Peyer's patch (tissue), 4 donors: ENCODE measurements at places on chromosomes 5 and 9.

DNA sequence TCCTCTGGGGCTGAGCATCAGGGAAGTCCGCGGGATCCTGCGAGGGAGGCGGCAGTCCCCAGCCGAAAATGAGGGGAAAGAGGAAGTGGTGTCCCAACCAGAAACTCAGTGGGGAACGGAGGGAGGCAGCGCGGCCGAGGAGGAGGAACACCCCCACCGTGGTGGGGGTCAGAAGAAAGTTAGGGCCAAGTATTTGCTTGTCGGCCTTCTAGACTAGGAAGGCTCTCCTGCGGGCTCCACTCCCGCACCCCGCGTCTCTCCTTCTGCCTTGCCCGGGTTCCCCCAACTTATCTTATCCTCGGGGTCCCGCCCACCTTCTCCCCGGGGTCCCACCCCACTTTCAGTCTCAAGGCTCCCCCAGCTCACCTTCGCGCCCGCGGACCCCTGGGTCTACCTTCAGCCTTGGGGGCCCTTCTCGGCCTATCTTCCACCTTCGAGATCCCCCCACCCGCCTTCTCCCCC lies 557 bp upstream of the PHF2 start:
- peak overlapping the region; percentile 78 for H3K4me3 ChIP-seq
- no peaks in the 10 kb centered on the region for H3K36me3 ChIP-seq
- peak overlapping the region; percentile 89 for H3K27ac ChIP-seq
- peak; percentile 73 for DNase-seq
- no peaks in the 10 kb centered on the region for H3K27me3 ChIP-seq

GRCh38 chr9:134994926-134995791 lies 77.4 kb upstream of the FCN1 start:
- no peak overlapping the region for H3K4me3 ChIP-seq
- no peak for DNase-seq
- H3K4me1 ChIP-seq, result no peaks in the 10 kb centered on the region
- no peaks in the 10 kb centered on the region for H3K27me3 ChIP-seq
- no peaks in the 10 kb centered on the region for H3K36me3 ChIP-seq

GRCh38 chr9:23447166-23447565 lies 378.9 kb downstream of the ELAVL2 start:
- H3K27me3 ChIP-seq, result no peaks in the 10 kb centered on the region
- H3K4me3 ChIP-seq, result no peak overlapping the region
- no peaks in the 10 kb centered on the region for H3K4me1 ChIP-seq
- no peak overlapping the region for H3K27ac ChIP-seq
- H3K36me3 ChIP-seq, result no peaks in the 10 kb centered on the region

DNA sequence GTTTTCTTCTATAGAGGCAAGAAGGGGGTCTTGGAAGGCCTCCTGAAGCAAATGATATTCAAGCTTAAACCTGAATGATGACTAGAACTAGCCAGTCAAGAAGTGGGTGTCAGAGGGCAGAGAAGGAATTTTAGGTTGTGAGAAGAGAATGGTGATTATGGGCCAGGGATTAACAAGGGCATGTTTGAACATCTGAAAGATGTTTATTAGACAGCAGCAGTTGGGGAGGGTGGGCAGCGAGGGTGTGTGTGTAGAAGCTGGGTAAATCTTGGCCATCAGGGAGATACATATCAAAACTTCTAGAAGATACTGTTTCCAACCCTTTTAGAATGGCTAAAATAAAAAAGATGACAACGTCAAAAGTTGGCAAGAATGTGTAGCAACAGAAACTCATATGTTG lies 54.5 kb downstream of the MAN2A1 start:
- no peaks in the 10 kb centered on the region for H3K36me3 ChIP-seq
- no peak overlapping the region for H3K27ac ChIP-seq
- DNase-seq, result no peak
- H3K4me1 ChIP-seq, result no peaks in the 10 kb centered on the region

- no peak overlapping the region for H3K27ac ChIP-seq
- H3K27me3 ChIP-seq, result no peaks in the 10 kb centered on the region
- DNase-seq, result no peak
- H3K36me3 ChIP-seq, result peaks cover 12% of the 10 kb centered on the region
Measured at GRCh38 chr9:137237759-137238726, 3.0 kb upstream of the TUBB4B start.

GRCh38 chr5:83723031-83723430 lies 2.4 kb upstream of the HAPLN1 start:
- H3K27ac ChIP-seq, result no peak overlapping the region
- H3K36me3 ChIP-seq, result no peaks in the 10 kb centered on the region
- H3K27me3 ChIP-seq, result no peaks in the 10 kb centered on the region

- no peak overlapping the region for H3K4me3 ChIP-seq
- H3K36me3 ChIP-seq, result no peaks in the 10 kb centered on the region
- no peak overlapping the region for H3K27ac ChIP-seq
- H3K4me1 ChIP-seq, result no peaks in the 10 kb centered on the region
- no peak for DNase-seq
- no peaks in the 10 kb centered on the region for H3K27me3 ChIP-seq
Measured at GRCh38 chr9:95197692-95198271, 119.7 kb downstream of the FANCC start.

- H3K4me3 ChIP-seq, result no peak overlapping the region
- no peak overlapping the region for H3K27ac ChIP-seq
- H3K36me3 ChIP-seq, result no peaks in the 10 kb centered on the region
- no peaks in the 10 kb centered on the region for H3K27me3 ChIP-seq
- DNase-seq, result no peak
Measured at GRCh38 chr5:173826086-173826427, 62.1 kb upstream of the CPEB4 start.

- no peaks in the 10 kb centered on the region for H3K4me1 ChIP-seq
- no peaks in the 10 kb centered on the region for H3K27me3 ChIP-seq
- H3K36me3 ChIP-seq, result no peaks in the 10 kb centered on the region
- no peak for DNase-seq
- no peak overlapping the region for H3K4me3 ChIP-seq
- H3K27ac ChIP-seq, result no peak overlapping the region
Measured at GRCh38 chr5:135602882-135603721, 24.3 kb upstream of the CXCL14 start.

GRCh38 chr5:1468247-1468612 lies 23.0 kb upstream of the SLC6A3 start:
- peak; percentile 58 for DNase-seq
- no peaks in the 10 kb centered on the region for H3K27me3 ChIP-seq
- H3K36me3 ChIP-seq, result no peaks in the 10 kb centered on the region

- no peak overlapping the region for H3K4me3 ChIP-seq
- no peak overlapping the region for H3K27ac ChIP-seq
- H3K27me3 ChIP-seq, result no peaks in the 10 kb centered on the region
- peak; percentile 18 for DNase-seq
- no peaks in the 10 kb centered on the region for H3K36me3 ChIP-seq
Measured at GRCh38 chr9:31210978-31211570, 1173.4 kb upstream of the ACO1 start.

GRCh38 chr9:87556039-87556438 lies 58.4 kb downstream of the DAPK1 start:
- H3K27me3 ChIP-seq, result no peaks in the 10 kb centered on the region
- no peaks in the 10 kb centered on the region for H3K4me1 ChIP-seq
- no peak overlapping the region for H3K4me3 ChIP-seq

DNA sequence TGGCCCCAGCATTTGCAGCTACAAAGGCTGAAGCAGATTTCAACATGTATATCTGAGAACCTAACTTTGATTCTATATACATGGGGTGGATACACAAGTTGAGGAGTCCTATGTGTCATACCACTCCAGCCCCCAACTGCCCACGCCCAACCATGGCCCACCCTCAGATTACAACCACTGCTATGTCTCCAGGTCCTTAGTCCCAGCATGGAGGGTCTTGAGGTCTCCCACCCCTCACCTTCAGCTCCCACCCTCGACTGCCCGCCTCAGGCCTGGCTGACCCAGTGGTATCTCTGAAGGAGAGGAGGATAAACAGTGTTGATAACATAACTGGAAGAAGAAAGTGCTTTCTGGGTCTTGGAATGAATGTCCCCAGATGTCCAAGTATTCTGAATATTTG lies 8.2 kb downstream of the SOWAHA start:
- H3K4me3 ChIP-seq, result no peak overlapping the region
- no peak for DNase-seq
- no peaks in the 10 kb centered on the region for H3K4me1 ChIP-seq
- peaks cover 22% of the 10 kb centered on the region for H3K36me3 ChIP-seq

DNA sequence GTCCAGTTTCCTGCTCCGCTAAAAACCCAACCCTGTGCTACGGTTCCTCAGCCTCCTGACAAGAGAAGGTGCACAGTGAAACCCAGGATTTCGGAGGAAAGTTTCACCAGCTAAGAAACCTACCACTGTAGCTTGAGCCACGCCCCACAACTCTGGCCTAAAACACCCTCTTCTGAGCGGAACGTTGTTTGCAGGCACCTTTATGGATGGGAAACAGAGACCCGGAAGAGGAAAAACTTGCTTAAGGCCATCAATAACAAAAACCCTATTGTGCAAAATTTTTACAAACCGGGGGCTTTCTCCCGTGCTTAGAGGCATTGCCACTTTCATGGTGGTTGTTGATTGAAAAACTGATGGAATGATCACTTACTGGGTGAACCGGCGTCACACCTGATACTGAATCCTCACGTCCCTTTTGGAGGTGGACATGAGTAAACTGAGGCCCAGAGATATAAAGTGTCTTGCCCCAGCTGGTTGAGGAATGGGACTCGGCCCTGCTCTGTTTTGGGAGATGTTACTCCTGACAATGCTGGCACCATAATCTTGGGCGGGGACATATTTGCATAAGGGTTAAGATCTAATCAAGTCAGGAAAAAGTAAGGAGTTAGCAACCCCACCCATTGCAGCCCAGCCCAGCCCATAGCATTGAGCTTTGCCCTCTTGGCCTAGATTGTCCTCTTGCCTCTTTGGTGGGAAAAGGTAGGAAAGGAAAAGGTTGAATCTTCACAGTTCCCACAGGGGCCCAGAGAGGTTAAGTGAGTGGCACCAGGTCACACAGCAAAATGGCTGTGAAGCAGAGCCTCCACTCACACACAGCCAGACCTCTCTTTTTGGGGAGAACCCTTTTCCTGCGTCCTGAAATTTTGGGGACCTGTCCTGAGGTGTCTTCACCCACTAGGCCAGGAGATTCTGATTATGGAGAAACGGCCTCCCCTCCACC lies 23.2 kb upstream of the PTGS1 start:
- peaks cover 3% of the 10 kb centered on the region for H3K4me1 ChIP-seq
- peak; percentile 20 for DNase-seq
- H3K4me3 ChIP-seq, result peak overlapping the region; percentile 65
- H3K27ac ChIP-seq, result no peak overlapping the region

DNA sequence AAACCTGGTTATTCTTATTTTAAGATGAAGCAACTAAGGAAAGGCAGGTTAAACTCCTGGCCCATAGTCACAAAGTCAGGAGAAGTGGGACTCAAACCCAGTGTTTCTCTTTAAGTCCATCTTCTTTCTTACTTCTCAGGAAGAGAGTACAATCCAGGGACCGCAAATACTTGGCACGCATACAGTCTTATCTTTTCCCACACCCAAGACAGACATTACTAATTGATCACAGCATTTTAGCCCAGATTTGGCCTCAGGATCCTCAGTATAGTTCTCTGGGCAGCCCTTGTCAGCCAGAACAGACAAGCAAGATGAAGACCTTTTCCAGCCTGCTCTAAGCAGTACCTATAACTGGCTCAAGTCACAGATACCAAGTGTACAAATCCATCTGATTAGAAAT lies 125.5 kb upstream of the RAI14 start:
- no peaks in the 10 kb centered on the region for H3K36me3 ChIP-seq
- no peaks in the 10 kb centered on the region for H3K4me1 ChIP-seq
- H3K27me3 ChIP-seq, result no peaks in the 10 kb centered on the region
- no peak overlapping the region for H3K27ac ChIP-seq
- DNase-seq, result no peak

DNA sequence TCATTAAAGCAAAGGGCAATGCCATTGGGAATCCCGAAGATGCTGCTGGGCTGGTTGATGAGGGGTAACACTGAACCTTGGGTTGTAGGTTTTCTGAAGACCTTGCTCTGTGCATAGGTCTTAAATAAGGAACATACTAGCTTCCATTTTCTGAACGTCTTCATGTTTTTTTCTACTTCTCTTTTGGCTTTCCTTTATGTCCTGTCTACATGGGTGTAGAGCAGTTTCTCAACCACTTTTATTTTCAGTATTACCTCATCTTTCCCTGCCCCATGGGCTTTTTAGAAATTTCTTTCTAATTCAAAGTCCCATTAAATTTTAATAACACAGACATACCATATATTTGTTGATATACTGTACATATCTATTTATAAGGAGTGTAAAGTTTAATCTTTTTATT lies at the start of gene IFNA14:
Gene IFNA14, minus strand, starts transcription at position 95 of the 400 bp plus-strand sequence. Its CDS starts 70 bp downstream, at position 25.
- no peaks in the 10 kb centered on the region for H3K27me3 ChIP-seq
- H3K4me3 ChIP-seq, result no peak within 1 kb of the TSS
- no peak for DNase-seq
- no peaks in the 10 kb centered on the region for H3K36me3 ChIP-seq

- DNase-seq, result no peak
- no peak overlapping the region for H3K4me3 ChIP-seq
- H3K4me1 ChIP-seq, result no peaks in the 10 kb centered on the region
- no peaks in the 10 kb centered on the region for H3K36me3 ChIP-seq
- H3K27me3 ChIP-seq, result no peaks in the 10 kb centered on the region
Measured at GRCh38 chr5:58366461-58366860, 93.4 kb downstream of the PLK2 start.

- no peak for DNase-seq
- H3K4me3 ChIP-seq, result no peak overlapping the region
- H3K36me3 ChIP-seq, result no peaks in the 10 kb centered on the region
- no peak overlapping the region for H3K27ac ChIP-seq
Measured at GRCh38 chr5:40360685-40361084, 319.0 kb upstream of the PTGER4 start.

DNA sequence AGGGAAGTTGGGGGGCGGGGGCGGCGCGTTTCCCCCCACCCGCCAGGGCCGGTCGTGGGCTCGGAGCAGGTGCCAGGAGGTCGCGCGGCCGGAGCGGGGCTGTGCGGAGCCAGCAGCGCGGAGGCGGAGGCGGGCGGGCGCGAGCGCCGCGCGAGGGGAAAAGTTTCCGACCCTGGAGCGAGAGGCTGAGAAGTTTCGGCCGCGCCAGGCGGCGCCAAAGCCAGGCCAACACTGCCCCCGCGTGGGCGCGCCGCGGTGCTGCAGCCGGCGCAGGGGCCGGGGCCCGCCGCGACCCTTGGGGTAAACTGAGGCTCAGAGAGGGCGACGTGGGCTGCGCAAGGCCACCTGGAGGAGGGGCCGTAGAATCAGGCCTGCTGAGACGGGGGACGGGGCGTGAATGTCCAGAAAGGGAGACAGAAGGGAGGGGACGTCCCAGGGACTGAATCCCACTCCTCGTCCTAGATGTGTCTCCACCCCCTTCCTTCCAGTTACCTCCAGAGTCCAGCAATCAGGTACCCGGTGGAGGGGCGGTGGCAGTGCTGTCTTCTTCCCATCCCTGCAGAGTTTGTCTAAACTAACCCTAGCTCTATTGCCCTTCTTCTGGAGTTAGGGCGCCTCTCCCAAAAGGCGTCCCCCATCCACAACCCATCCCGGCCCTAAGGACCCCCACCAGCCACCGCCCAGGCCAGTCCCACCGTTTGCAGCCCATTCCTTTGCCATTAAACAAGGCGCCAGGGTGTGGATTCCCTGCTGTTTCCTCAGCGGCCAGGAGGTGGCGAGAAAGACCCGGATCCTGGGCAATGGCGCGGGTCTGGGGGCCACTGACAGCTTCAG lies 10.2 kb downstream of the C9orf50 start:
- no peaks in the 10 kb centered on the region for H3K36me3 ChIP-seq
- H3K4me3 ChIP-seq, result peak overlapping the region; percentile 69
- DNase-seq, result peak; percentile 85
